ENCODE measurements at places on chromosomes 16 and 17.

- peak; percentile 95 for DNase-seq
Measured at GRCh38 chr17:81553616-81554181, 1.5 kb upstream of the FAAP100 start.

DNA sequence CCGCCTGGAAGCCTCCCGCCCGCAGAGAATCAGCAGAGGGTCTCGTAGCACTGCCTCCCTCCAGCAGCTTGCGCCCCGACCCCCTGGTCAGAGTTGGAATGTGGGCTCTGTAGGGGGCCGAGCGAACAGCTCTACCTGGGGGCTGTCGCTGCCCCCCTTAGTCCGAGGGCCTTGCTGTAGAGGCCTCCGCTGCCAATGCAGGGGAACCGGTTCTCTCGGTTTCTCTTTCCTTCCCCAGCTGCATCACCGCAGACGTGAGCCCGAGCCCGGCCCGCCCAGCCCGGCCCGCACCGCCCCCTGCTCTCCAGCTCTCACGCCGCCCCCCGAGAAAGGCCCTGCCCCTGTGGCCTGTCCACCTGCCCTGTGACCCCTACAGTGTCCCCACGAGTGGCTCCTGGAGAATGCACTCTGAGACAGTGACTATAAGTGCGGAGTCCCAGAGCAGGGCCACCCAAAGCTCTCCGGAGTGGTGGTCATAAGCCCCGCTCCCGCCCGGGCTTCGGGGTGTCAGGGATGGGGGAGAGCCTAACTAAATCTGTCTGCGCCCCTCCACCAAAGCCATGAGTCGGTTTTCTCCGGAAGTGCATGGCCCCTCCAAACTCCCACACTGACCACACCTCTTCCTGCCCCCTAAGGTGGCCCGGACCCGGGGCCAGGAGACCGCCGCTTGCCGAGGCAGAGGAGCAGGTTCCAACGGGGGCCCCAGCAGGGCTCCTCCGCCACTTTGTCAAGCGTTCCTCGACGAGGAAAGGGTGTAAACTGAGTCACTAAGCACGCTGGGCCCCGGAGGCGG is 1.7 kb downstream of the ARHGAP27 start:
- DNase-seq, result no peak

- no peak for DNase-seq
Measured at GRCh38 chr17:44360144-44360533, 3.5 kb downstream of the FAM171A2 start.

DNA sequence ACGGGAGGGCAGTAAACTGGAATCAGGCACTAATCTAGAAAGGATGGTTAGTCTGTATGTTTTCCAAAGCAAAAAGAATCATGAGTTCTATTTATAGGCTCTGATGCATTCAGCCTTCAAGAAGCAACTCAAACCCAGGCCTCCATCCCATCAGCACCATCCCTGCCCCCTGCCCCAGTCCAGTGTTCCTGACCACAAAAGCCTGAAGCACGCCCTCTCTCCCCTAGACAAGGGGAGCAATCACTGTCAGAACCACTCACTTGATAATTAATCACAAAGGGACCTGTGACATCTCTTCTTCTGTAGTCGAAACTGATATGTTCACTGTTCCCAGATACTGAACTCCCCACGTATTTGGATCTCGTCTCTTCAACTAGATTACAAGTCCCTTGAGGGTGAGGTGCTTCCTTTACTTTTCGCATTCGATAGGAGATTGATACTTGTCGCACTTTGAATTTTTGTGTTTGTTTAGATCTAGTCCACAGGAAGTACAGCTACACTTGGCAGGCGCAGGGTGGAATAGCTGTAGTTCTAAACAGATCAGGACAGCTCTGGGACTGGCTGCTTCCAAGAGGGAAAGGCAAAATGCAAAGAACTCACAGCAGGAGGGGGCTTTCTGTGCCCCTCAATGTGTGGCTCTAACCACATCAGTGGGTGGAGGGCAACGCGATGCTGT is 36.4 kb upstream of the CCDC182 start:
- no peak for DNase-seq

GRCh38 chr16:4075534-4075933 is 40.7 kb downstream of the ADCY9 start:
- DNase-seq, result no peak

DNA sequence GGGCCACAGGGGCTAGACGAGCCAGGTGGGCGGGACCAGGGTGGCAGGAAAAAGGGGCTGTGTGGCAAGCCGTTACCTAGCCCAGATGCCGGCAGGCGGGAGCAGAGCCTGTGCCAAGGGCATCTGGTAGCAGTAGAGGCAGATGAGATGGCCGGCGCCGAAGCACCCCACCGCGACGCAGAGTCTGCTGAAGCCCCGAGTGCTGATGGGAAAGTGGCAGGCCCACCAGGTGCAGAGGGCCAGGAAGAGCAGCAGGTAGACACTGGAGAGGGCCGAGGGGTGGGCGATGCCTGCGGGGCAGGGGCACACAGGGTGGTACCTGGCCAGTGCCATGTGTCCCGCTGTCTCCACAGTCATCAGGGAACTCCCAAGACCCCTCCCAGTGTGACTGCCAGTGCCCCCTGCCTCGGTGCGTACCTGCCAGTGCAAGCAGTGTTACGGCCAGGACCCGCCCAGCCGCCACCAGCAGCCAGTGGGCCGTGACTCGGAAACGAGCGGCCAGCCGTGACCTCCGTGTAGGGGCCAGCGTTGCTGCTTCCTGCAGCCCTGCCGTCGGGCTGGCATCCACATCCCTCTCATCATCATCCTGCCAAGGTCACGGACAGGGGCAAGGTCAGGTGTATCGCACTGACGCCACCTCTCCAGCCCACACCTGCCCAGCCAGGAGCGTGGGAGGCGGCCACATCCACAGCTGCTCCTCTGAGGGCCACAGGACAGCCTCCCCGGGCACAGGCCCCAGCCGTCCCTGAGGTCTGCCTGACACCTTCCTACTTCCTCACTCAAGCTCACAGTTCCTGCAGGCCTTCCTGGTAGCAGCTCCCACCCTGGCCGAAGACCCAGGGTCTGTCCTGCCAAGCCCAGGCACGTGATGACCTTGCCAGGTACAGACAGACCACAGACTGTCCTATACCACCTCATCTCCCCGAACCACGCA is 32.1 kb downstream of the CTU2 start:
- no peak for DNase-seq

DNA sequence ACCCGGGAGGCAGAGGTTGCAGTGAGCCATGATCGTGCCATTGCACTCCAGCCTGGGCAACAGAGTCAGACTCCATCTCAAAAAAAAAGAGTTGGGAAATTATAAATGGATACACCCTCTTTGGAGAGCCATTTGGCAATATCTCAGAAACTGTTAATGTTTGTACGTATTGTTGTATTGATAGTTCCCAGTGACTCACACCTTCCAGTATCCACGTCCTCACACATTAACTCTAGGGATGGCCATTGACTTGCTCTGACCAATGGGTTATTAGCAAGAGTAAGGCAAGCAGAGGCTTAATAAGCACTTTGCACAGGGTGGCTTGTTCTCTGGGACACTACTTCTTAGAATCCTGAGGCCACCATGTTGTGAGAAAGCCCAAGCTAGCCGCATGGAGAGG is 107.6 kb upstream of the LHX1 start:
- no peak for DNase-seq

- DNase-seq, result no peak
Measured at GRCh38 chr17:18950944-18951905, 740 bp upstream of the SLC5A10 start.

DNA sequence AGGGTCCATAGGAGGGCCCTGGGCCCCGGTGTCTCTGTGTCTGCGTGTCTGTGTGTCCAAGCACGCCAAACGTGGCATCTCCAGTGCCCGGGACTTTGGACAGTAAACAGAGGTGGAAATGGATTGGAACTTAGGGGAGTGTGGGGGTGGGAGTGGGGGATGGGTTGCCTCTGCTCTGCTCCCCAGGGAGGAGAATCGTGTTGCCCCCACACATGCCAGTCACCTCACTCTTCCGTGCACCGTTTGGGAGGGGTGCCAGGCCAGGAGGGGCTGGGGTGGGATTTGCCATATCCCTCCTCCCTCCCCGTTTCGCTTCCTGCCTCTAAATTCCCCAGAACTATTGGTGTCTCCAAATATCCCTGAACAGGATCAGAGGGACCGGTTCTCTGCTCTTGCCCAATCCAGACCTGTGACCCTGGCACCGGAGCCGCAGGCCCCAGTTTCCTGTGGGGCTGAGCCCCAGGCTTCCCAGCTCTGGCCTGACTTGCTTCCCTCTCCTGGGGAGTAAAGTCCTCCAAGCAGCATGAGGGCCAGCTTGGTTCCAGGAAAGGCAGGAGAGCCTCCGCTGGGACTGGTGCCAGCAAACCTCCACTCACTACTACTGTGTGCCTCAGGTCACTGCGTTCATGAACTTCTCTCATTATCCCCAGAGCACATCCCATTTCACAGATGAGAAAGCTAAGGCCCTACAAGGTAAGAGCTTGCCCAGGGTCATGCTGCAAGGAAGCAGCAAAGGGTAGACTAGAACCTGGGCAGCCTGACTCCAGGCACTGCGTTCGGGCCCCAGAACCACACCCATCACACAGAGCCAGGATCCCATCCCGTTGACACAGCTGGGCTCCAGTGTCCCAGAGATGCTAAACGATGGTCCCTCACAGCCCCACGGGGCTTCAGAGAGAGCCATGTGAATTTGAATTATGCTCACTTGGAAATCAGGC is at the start of gene ASGR1:
TSS of gene ASGR1 (minus strand) at position 54 of the 938 bp plus-strand sequence. CDS start 807 bp downstream, outside the sequence.
- DNase-seq, result no peak

DNA sequence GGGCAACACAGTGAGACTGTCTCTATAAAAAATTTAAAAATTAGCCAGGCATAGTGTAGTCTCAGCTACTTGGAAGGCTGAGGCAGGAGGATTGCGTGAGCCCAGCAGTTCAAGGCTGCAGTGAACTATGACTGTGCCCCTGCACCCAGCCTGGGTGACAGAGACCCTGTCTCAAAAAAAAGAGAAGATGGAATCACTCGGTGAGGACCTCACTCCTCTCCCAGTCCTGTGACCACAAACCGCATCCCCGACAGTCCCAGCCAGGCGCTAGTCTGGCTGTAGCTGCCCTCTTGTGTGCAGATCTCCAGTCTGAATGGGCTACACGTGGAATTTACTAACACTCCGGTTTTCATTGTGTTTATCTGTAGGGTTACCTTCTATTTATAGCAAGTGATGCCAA is 11.1 kb downstream of the DEXI start:
- no peak for DNase-seq

Measured in fibroblast of skin of back (primary cell).